NCI-H1930 (cell line): ENCODE measurements at places on chromosomes 7 and 10.

DNA sequence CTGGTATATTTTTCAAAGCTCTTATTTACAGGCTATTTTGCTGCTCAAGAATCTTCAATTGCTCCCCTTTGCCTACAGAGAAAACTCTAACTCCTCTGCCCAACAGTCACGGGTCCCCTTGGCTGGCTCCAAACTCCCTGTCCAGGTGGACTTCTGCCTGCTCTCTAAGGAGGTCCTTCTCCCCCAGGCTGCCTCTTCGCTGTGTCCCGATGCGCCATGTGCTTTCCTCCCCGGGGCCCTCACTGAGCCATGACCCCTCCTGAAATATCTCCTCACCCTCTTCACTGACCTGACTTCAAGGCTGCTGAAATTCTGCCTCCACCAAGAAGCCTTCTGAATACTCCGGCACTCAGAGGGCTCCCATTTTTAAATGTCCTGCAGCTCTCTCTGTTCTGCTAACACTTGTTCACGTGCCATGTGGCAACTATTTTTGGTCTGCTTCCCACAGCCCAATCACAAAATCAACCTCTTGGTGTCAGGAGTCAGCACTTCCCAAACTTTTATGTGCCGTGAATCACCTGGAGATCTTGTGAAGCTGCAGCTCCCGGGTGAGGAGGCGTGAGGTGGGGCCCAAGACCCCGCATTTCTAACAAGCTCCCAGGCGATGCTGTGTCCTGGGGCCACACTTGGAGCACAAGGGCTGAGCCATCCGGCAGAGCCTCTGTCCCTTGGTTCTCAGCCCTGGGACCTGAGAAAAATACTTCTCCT, 85.7 kb upstream of the COL13A1 start:
- DNase-seq = no peak

GRCh38 chr10:130727766-130728490, 583.6 kb downstream of the TCERG1L start:
- no peak for DNase-seq

DNA sequence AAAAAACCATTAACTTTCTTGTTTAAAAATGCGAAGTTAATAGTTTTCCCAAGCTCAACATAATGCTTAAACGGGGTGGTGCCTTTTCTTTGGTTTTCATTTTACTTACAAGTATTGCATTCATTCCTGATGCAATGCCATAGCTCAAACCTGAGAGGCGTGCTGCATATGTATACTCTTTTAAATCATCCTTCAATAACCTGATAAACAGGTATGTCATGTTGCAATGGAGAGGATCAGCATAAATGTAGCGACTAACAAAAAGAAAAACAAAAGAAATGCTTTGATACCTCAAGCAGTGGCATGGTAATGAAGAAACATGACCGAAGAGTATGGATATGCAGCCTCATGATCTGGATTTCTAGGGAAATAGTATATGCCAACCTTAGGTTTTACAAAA, 95.4 kb downstream of the IDE start:
- no peak for DNase-seq

DNA sequence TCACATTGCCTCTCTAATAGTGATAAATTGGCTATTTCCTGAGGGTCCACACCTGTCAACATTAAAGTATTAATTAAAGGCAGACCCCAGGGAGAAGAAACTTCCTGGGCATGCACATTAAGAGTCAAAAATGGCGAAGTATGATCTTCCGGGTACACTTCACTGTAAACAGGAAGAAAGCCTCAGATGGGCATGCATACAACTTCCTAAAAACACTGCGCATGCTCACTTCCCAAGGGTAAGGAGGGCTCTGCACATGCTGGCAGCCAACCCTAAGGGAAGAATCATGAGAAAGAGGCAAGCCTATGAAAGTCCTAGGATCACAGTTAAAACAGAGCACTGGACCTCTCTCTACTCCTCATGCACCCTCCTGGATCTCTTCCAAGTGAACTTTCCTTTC, 80.1 kb upstream of the IMMP2L start:
- DNase-seq = no peak

GRCh38 chr10:116080553-116080952, 192.5 kb downstream of the GFRA1 start:
- DNase-seq = no peak

GRCh38 chr10:63751836-63752235, 230.6 kb downstream of the REEP3 start:
- no peak for DNase-seq

GRCh38 chr7:4739528-4739992, 35.9 kb upstream of the AP5Z1 start:
- no peak for DNase-seq

DNA sequence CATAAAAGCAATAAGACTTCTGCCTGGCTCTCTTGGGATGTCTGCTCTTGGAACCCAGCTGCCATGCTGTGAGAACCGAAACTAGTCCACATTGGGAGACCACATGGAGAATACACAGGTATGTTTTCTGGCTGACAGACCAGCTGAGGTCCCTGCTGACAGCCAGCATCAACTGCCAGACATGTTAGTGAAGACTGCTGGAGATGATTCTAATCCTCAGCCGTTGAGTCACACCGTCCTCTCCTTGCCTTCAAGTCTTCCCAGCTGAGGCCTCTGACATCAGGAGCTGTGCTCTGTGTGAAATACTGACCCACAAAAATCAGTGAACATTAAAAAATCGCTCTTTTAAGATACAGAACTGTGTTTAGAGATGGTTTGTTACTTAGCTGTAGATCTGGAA, 36.9 kb upstream of the AGR2 start:
- DNase-seq = no peak

DNA sequence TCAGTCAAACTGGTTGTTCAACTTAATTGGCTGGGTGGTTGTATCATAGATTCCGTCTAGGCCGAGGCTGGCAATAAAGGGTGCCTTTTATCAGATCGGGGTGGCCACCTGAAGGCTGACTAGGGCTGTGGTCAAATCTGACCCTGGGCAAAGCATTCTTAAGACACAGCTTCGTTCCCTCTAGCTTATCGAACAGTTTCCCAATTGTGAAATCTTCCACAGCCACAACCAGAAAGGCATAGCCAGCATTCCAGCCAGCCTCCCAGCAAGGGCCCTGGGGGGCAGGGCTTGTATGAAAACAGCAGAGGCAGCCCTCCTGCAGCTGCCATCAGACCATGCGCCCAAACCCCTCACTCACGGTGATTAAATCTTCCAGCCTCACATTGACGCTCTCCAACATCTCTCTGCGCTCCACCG, 42.5 kb upstream of the TMEM213 start:
- DNase-seq = no peak

DNA sequence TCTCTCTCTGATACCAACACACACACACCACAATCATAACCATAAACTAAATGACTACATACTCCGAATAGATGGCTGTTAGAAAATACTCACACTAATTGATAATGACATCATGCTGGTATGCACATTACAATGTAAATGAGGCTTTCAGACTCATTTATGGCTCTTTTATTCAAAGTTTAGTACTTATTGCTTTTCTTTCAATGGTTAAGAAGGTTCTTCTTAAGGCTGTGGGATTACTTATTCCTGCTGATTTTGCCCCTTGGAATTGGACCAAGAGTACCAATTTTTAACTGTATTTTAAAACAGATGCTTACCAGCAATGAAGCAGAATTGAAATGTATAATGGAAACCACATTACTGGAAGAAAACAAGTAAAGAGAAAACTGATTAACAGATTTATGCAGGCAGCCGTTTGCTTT, 20.6 kb upstream of the CABCOCO1 start:
- no peak for DNase-seq

- DNase-seq = no peak
These were observed 54.4 kb upstream of the SEC61G start for GRCh38 chr7:54813398-54813797.

- no peak for DNase-seq
These were observed 11.3 kb downstream of the PLCE1 start for GRCh38 chr10:94005050-94005449.

- DNase-seq = no peak
These were observed 1200.3 kb upstream of the LRRN3 start for GRCh38 chr7:109890622-109891021.

GRCh38 chr7:70646536-70647248, 485.3 kb upstream of the GALNT17 start:
- DNase-seq = no peak

- DNase-seq = no peak
These were observed 17.0 kb downstream of the ITIH5 start for GRCh38 chr10:7649673-7650300.

DNA sequence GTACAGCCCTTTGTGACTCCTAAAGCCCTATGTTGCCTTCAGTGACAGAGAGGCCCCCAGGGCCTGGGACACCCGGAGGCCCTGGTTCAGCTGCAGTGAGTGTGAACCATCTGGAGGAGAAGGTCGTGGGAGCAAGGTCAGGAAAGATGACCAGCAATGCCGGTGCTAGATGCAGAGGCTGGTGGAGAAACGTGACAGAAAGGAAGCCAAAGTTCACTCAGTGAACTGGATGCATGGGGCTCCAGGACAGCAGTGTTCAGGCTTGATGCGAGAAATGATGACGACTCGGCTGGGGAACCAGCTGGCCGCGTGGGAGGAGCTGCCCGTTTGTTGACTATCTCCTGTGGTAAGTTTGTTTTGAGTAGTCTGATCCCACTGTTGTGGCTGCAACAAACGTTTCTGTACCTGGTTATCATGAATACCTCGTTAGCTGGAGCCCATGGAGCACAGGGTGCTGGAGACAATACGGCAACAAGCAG, 54.1 kb upstream of the MKRN1 start:
- no peak for DNase-seq

GRCh38 chr7:22730921-22731654, 4.1 kb downstream of the IL6 start:
- DNase-seq = no peak

DNA sequence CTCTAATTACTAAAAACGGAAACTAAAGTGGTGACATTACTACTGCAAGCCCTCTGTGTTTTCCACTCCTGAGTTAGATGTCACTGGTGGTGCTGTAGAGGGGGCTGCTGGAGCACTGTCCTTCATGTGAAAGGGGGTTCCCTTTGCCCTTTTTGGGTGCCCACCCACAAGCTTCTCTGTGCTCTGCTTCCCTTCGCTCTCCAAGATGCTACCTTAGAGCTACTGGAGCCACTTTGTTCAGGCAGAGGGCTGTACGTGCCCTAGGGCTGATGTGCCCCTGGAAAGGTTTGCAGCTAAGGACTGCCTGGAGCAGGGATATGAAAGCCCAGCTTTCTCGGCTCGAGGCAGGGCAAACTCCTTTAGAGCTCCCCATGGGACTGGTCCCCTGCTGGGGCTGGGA, 28.3 kb downstream of the EMX2 start:
- DNase-seq = no peak

- DNase-seq = no peak
These were observed 19.2 kb upstream of the R3HCC1L start for GRCh38 chr10:98115031-98115787.

DNA sequence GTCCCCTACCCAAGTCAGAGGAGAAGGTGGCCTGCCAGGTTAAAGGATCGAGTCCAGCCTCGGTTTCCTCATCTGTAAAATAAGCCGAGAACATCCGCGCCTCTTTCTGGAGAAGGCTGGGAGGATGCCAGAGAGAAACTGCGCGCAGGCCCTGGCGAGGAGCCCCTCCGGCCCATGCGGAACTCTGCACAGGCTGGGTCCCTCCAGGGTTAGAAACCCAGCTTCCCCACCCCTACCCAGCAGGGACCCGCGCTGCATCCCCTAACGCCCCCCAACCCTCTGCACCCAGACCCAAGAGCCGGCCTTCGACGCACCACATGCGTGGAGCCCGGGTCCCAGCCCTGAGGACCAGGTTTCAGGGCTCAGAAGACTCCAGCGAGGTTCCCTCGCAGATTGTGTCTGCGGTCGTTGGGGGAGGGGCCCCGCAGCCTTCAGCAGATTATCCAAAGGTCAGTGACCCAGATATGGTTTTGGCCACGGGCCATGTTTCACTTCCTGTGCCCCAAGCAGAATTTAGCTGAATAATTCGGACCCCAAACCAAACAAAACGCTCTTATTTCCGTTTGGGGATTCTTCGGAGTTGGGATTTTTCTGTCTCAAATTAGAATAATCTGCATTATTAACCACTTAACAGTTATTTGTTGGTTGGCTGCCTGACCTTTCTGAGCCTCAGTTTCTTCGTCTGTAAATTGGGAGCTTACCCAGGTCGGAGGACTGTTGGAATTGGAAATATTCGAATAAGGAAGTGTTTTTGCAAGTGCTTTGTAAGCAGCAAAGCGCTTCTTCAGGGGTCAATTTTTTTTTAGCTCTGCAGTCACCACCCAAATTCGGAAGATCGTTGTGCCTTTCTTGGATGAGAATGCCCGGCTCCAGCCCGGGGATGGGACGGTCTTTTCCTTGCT, 167.7 kb downstream of the UBE2H start:
- DNase-seq = no peak

DNA sequence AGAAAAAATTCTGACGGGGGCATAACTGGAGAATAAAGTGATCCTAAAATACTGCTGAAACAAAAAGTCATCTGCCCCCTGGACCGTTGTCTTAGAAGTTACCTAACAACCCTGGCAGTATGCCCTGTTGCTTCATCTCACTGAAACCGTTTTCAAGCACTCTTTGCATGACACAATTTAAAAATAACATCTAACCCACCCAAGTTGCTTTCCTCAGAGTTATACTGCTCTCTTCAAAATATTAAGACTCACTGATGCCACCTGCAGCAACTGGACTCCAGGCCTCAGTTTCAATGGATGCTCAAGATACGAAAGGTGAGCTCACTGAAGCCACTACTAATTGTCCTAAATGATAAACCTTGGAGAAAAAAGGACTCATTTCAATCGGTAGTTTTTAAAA, 57.4 kb downstream of the CDK6 start:
- DNase-seq = no peak

GRCh38 chr10:13773043-13773442, 186.3 kb downstream of the PRPF18 start:
- no peak for DNase-seq

DNA sequence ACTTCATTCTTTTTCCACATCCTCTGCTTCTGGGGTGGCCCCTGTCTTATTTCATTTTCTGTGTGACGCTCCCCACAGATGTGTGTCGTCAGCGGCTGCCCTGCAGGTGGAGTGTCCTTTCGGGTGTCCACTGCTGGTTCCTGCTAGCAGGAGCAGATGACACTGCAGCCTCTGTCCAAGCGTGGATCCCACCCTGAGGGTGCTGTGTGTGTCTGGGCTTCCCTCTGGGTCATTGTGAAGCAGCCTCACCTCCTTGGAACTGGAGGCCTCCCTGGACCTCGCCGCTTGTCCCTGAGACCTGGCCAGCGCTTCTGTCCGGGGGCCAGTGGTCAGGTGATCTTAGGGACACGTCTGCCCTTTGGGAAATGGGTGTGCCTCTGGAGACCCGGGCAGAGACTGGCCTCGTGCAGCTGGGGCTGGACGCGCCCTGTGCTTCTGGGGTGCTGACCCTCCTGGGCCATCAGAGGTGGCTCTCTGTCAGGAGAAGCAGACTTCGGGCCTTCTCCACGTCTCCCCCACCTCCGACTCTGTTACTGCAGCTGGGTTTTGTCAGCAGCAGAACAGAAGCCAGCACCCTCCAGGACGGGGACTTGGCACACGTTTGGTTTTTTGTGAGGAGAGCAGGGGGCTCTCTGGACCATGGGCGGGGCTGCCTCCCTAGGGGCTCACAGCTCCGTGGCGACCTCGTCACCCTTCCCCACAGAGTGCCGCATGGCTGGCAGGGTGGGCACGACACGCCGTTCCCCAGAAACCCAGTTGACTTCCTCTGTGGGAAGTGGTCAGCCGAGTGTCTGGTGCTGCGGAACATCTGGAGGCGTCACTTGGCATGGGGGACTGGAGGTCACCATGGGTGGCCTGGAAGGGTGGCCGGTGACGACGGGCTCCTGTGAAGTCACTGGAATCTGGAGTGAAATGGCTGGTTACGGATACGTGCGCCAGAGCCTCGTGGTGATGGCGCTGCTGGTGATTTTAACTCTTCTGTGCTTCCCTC, 48.4 kb downstream of the INPP5A start:
- DNase-seq = no peak
